ENCODE measurements at places on chromosomes 12 and 14.
A peak's percentile ranks its signal among the peaks of the same experiment; 100 is the strongest.

DNA sequence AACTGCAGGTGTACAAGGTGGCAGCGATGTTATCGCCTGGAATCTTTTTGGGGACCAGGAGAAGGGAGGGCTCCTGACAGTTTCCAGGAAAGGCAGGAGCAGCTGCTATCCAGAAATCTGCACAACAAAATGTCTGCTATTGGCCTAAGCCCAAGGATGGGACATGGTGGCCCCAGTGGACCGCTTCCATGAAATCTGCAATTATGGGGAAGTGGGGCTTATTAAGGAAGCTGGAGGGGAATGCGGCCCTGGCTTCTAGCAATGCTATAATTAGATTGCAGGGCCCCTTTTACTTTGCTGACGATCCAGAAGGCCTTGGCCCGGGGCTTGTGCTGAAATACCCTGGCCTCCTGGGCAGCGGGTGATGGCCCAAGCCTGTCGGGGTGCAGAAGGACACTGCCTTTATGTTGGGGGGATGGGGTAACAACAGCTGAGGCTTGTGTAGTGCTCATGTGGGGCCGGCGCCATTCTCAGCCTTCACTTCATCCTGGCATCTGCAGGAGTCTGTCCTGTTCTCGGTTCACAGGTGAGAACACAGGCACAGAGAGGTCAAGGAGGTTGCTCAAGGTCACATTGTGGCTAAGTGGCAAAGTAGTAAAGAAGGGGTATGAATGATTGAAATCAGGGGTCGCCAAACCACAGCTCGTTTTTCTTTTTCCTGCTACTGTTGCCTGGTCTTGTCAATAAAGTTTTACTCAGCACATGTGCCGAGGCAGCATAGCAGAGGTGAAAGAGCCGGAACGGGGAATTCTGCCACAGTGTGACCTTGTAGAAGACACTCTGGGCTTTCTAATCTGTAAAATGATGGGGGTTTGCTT, 153.5 kb downstream of the RBM19 start:
- no peak for DNase-seq

GRCh38 chr14:56145965-56146364, 27.8 kb downstream of the PELI2 start:
- DNase-seq: no peak

GRCh38 chr12:131375261-131375971, 335.5 kb upstream of the SFSWAP start:
- no peak for DNase-seq

DNA sequence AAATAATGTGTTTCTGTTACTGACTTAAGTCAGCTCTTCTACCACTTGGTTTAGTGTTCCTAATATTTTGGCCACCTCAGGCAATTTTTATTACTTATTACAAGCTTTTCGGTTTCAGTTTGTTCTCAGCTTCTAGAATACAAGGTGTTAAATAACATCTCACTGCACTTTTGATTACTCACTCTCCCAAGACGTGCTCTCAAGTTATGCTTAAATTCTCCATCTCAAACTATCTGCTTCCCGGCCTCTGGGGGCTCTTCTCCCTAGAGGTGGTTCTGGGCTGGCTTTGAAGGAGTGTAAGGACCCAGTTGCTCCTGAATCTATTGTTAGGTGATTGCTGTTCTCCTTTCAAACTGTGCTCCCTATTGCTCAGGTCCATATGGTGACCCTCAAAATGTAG, 193.9 kb upstream of the DDHD1 start:
- DNase-seq: no peak

DNA sequence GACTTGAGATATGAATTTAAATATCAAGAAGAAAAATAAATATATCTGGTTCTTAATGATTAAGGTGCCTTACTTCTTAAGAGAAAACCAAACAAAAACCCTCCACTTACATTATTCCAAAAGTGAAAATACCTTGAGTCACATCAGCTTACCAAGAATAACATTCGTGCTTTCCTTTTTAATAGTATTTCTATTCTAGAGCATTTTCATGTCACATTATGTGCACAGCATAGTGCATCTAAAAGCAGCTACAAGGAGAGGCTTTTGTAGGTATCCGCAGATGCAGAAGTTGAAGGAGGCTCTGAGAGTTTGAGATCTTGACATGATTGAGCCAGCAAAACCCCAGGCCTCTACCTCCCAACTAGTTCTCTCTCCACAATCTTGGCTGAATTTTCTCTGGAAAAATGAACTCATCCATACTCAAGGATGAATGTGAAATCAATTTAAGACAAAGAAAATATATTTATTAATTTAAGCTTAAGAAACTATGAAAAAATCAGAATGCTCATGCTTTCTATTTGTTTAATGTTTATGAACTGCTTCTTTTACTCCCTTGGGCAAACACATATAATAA, 275.0 kb downstream of the AKAP6 start:
- no peak for DNase-seq

- DNase-seq: no peak
Observed at GRCh38 chr12:127771546-127771945, 495.4 kb upstream of the TMEM132C start.

- DNase-seq: no peak
Observed at GRCh38 chr12:47277972-47278448, 198.3 kb upstream of the AMIGO2 start.

DNA sequence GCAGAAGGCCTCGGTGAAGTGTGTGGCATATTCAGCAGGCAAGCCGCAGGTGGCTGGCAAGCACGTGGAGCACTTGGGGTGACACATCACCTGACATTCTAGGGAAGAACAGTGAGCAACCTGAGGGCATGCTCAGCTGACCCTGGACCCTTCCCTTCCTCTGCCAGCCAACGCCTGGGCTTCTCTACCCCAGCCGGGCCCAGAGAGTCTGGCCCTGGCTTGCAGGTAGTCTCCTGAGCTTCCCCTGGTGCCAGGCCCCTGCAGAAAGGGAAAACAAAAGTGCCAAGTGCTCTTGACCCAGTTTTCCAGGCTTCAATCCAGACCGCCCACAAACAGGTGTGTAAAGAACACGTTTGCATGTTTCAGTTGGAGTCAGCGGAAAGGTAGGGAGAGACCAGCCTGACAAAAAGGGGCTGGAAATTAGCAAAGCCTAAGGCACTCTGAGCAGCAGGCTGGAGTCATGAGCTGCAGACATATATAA, 45.7 kb downstream of the PRKAB1 start:
- DNase-seq: peak; percentile 92

DNA sequence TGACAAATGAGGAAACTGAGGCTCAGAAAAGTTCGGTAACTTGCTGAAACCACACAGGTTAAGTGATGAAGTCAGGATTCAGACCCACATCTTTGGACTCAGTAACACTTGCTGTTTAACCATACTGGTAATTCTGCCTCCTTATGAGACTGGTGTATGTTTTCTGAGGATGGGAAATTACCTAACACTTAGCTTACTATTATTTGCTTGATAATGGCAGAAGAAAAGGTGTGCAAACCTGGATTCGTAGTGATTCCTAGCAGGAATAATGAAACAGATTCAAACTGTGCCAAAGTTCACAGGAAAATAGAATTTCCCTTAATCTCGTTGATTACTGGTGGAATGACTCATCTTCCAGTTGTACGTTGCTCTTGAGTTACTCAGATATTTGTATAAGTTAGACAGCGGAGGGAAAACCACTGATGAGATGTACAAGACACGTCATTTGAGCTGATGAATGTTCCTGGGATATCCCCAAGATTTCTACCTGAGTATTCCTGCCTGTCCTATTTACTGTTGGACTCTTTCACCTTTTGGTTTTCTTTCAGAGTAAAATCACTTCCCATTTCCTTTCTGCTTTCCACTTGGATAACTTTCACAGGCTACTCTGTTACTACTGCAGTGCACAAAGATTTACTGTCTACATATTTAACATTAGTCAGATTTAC, 37.5 kb downstream of the PRORP start:
- no peak for DNase-seq

GRCh38 chr14:71289536-71289935, 382.3 kb downstream of the PCNX1 start:
- DNase-seq: no peak

- DNase-seq: no peak
Observed at GRCh38 chr14:98028162-98028561, 1231.0 kb downstream of the VRK1 start.

- DNase-seq: no peak
Observed at GRCh38 chr12:31456562-31456961, 130.6 kb upstream of the SINHCAF start.

- DNase-seq: no peak
Observed at GRCh38 chr14:98345161-98345560, 926.8 kb downstream of the BCL11B start.

DNA sequence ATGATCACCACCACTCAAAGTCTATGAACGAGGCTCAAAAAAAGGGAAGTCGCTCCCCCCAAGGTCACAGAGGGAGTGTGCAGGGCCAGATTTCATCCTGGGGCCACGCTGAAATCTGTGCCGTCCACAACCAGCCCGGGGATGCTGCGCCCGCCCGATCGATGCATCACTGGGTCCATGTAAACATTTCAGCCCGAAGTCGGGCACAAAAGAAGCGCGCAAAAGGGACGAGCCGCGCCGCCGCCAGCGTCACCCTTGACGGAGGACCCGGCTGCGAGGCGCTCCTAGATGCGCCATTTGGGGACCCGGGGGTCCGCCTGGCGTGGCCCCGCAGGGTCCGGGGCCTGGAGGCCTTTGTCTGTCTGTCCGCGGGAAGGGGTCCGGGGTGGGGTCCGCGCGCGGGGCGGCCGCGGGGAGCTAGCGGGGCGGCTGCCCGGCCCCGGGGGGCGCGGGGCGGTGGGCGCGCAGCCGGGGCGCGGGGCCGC, 503 bp downstream of the FBXO21 start:
- peak; percentile 36 for DNase-seq

- no peak for DNase-seq
Observed at GRCh38 chr14:66514213-66514612, 6.3 kb downstream of the GPHN start.

- no peak for DNase-seq
Observed at GRCh38 chr14:86847140-86847539, 1145.8 kb downstream of the GALC start.

GRCh38 chr12:115758183-115758582, 519.3 kb downstream of the MED13L start:
- DNase-seq: no peak

GRCh38 chr12:108633534-108634248, at the start of gene SELPLG:
Gene SELPLG, minus strand, starts transcription at chr12:108633894. Its CDS starts 9,587 bp downstream, at chr12:108624307.
- peak; percentile 75 for DNase-seq

DNA sequence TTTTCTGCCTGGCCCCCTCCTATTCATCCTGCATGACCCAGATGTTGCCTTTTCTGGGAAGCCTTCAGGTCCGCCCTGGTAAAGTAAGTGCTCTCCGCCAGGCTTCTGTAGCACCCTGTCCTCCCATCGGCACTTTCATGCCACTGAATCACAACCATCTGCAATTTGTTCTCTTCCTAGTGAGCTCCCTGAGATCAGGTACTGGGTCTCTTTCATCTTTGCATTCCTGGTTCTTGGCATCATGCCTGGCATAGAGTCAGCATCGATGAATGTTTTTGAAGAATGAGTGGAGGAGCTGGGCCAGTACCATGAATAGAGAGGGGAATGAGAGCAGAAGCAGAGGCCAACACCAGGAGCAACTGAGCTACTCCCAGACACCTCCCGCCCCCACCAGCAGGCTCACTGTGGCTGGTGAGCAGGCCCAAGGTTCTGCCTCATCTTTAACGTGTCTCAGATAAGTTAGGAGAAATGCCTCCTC, 13.1 kb downstream of the ZDHHC22 start:
- peak; percentile 70 for DNase-seq

GRCh38 chr12:132881818-132882217, 5.6 kb downstream of the CHFR start:
- DNase-seq: no peak

GRCh38 chr12:67367843-67368242, 98.7 kb downstream of the CAND1 start:
- DNase-seq: no peak

- DNase-seq: no peak
Observed at GRCh38 chr14:33290641-33291040, 352.0 kb downstream of the NPAS3 start.

DNA sequence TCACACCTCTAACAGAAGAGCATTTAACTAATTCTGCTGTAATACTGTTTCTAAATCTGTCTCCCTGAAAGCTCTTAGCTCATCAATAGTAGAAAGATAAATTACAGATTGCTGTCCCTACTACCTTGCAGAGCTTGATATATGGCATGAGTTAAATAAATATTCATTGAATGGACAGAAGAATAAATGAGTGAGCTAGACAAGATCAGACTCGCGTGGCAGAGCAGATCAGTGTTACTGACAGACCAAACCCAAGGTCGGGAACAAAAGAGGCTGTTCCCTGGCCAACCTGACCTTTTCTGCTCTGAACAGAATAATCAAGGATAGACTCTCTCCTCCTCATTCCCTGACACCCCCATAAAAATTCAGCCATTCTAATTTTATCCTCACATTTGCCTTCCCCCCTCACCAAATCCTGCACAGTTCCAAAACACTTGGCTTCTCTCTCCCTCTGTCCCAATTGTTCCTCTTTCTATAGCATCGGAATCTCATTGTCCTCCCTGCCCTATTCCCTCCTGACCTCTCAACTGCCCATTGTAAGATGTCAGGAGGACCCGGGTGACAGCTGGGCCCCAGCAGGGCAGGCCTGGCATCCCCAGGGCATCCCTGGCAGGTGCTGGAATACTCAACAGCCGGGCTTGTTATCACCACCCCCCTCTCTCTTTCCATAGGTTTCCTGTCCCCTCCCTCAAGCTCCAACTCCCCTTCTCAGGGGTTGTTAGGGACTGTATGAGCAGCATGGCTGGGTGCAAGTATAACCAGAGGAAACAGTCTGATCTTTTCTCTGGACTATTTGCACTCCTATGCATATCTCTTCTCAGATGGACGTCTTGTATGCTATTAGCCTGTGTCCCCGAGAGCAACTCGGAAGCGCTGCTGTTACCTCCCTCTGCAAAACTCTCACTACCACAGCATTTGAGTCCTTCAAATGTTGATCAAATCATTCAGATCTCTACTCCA, 19.9 kb downstream of the NEUROD4 start:
- DNase-seq: no peak

GRCh38 chr12:84480803-84481202, 431.8 kb downstream of the SLC6A15 start:
- DNase-seq: no peak

DNA sequence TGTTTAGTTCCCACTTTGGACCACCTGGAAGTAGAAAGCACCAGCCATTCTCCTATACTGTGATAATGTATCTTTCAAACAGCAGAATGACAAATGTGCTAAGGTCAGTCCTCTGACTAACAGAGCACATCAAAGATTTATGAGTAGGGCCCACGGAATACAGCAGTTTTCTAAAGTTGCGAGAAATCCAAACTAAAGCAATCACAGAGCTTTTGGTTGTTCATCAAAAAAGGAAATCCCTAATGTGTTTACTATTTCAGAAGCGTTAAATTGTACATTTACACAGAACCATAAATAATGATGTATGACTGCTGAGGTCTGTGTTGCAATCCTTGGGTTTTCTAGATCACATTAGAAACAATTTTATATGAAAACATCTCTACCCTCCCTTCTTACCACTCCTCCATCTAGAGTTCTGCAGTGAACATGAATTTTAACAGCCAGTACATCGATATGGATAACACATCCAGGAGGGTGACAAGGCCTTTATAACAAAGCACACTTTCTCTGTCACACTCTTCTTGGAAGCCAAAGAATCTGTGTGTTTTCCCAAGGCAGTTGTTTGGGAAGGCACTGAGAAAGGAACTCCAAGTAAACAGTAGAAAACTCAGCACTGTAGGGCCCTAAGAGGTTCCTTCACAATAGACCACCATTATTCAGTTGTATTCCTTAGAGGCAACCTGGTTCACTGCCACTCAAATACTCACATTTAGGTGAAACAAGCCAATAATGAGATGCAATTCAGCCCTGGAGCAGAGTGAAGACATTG, 7.3 kb downstream of the KITLG start:
- no peak for DNase-seq

Data from thyroid gland (tissue), 4 donors.